CD4-positive, alpha-beta memory T cell (primary cell): ENCODE measurements at places on chromosomes 4 and X. TPM values are rescaled to one million over a fixed set of nuclear protein-coding genes. Genes with fewer than 3 reads are reported as not detected.

Gene CENPVL1
- not detected for total RNA-seq

DNA sequence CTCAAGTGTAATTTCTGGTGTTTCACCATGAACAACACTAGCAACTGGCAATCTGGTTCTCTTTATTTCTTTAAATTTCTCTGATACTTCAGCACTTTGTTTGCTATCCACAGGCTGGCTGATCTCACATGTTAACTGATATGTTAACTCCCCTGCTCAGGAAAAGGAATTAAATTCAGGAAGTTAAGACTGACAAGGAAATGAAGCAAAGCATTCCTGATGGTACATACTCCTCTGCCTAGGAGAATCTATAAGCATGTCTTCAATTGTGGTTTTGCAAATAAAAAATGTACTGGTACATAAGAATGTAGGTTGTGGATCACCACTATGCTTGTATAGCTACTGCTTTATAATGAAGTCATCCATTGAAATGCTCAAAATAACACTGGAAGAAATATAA lies 1119.2 kb upstream of the INTU start:
- H3K4me1 ChIP-seq, result no peaks in the 10 kb centered on the region
- no peak overlapping the region for H3K27ac ChIP-seq
- no peak for DNase-seq
- H3K36me3 ChIP-seq, result no peaks in the 10 kb centered on the region
- H3K27me3 ChIP-seq, result no peaks in the 10 kb centered on the region

- no peaks in the 10 kb centered on the region for H3K27me3 ChIP-seq
- no peak overlapping the region for H3K27ac ChIP-seq
- H3K36me3 ChIP-seq, result peaks cover 20% of the 10 kb centered on the region
- no peak overlapping the region for H3K4me3 ChIP-seq
These were observed 9.3 kb downstream of the MSMO1 start for GRCh38 chr4:165336743-165337142.

- no peak overlapping the region for H3K27ac ChIP-seq
- no peak overlapping the region for H3K4me3 ChIP-seq
- H3K27me3 ChIP-seq, result no peaks in the 10 kb centered on the region
- DNase-seq, result no peak
- H3K4me1 ChIP-seq, result no peaks in the 10 kb centered on the region
These were observed 1088.5 kb upstream of the INTU start for GRCh38 chr4:126544276-126544675.
